ENCODE measurements at places on chromosomes 1 and 21.

DNA sequence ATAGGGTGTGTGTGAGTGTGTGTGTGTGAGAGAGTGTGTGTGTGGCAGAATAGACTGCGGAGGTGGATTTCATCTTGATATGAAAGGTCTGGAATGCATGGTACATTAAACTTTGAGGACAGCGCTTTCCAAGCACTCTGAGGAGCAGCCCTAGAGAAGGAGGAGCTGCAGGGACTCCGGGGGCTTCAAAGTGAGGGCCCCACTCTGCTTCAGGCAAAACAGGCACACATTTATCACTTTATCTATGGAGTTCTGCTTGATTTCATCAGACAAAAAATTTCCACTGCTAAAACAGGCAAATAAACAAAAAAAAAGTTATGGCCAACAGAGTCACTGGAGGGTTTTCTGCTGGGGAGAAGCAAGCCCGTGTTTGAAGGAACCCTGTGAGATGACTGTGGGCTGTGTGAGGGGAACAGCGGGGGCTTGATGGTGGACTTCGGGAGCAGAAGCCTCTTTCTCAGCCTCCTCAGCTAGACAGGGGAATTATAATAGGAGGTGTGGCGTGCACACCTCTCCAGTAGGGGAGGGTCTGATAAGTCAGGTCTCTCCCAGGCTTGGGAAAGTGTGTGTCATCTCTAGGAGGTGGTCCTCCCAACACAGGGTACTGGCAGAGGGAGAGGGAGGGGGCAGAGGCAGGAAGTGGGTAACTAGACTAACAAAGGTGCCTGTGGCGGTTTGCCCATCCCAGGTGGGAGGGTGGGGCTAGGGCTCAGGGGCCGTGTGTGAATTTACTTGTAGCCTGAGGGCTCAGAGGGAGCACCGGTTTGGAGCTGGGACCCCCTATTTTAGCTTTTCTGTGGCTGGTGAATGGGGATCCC lies 18.3 kb upstream of the HDAC1 start:
- DNase-seq, result no peak

GRCh38 chr1:1089731-1090423 lies 15.8 kb upstream of the RNF223 start:
- no peak for DNase-seq

GRCh38 chr1:45400049-45400448 lies 59.8 kb upstream of the MUTYH start:
- peak; percentile 3 for DNase-seq

DNA sequence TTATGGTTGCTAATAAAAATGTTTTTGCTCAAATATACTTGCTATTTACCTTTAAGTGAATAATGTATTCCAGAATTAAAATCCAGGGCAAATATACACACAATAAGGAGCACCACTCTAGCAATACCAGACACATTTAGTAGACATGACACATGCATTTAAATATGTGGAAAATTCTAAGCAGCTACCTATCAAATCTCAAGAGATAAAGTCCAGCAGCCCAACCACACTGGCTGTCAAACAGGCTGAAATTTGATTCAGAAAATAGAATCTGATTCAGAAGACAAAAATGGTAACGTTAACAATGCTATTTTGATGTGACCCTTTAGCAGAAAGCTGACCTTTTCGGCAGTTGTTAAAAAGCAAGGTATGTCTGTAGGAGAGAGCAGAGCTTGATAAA lies 42.3 kb downstream of the PLEKHO1 start:
- peak; percentile 91 for DNase-seq

DNA sequence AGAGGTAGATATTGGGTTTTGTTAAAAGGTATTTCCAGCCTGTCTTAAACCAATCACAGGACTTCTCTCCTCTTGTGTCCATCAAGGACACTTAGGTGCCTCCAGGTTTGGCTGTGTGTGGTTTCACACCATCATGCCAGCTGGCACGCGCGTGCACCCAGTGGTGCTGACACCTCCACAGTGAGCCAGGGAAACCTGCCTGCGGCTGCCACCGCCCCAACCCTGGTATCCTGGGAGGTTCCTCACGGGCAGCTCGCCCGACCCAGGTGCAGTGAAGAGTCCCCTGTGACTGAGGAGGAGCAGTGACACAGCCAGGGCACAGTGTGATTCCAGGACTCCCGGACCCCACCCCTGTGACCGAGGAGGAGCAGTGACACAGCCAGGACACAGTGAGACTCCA lies 13.2 kb upstream of the COL6A2 start:
- DNase-seq, result no peak

DNA sequence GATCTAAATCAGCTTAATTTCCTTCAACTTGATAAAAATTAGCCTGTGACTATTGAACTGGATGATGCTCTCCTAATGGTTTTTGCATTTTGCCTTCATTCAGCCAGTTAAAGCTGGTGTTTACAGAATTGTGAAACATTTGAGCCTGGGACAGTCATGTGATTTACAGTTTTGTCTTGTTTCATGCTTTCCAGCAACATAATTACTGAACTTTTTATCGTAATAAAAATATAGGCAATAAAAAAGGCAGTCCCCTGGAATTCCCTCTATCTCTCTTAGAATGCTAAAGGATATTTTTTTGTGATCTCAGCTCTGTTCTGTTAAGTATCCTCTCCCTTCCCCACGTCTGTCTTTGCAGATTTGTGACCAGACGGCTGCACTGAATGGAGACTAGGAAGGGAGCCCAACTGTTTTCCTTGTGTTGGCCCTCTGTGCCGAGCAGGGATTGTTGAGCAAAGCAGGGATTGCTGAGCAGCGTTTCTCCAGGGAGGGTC lies 70.3 kb upstream of the RGL1 start:
- DNase-seq, result peak; percentile 27

DNA sequence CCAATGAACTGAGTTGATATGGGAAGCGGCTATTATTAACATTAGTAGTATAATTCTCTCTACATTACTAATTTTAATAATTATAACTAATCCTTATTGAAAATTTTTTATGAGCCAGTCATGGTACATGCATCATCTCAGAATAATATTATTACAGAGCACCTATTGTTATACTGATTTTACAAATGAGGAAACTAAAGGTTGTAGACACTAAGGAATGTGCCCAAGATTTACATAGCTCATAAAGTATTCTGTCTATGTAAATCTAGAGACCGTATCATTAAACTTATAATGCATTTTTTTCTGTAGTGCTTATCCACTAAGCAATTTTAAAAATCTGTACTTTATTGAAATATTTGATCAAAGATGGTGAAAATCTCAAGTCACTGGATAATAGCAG lies 825.9 kb downstream of the PLA2G4A start:
- DNase-seq, result no peak

DNA sequence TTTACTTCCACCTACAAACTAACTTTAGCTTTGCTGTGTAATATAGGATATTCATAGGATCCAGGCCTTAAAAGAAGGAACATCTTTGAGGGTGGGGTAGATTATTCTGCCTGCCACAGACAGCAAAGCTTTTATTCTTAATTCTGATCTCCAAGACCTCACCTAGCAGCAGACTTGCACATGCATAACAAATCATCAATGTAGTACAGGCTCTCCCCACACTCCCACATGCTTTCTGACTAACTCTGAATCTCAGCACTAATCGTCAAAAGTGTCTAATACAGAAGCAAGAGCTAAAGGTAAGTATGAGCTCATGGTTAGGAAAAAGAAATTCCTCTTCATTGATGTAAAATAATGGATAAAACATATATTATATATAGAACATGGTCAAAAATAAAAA lies 1468.5 kb upstream of the B3GALT2 start:
- DNase-seq, result no peak

All from fibroblast of skin of scalp (primary cell).